Activated T-helper 1 cell treated with anti-CD3 and anti-CD28 coated beads, Interleukin-12 subunit alpha, Interleukin-12 subunit beta, Interleukin-2, Interleukin-4 antibody, amounts not matched to agents 30 ng/mL and 10 ng/mL and 1 ng/mL, durations not matched to agents 14 hours and 24 hours and 36 hours (primary cell): ENCODE measurements at places on chromosomes 5 and 9.

GRCh38 chr9:115867326-115867725 lies 286.3 kb upstream of the PAPPA start:
- H3K4me3 ChIP-seq = no peak overlapping the region
- no peaks in the 10 kb centered on the region for H3K4me1 ChIP-seq
- H3K36me3 ChIP-seq = no peaks in the 10 kb centered on the region
- H3K27me3 ChIP-seq = no peaks in the 10 kb centered on the region
- no peak overlapping the region for H3K27ac ChIP-seq
- DNase-seq = no peak

GRCh38 chr5:10678244-10678643 lies 82.8 kb downstream of the DAP start:
- no peaks in the 10 kb centered on the region for H3K4me1 ChIP-seq
- no peak overlapping the region for H3K27ac ChIP-seq
- no peaks in the 10 kb centered on the region for H3K27me3 ChIP-seq
- no peak for DNase-seq

- no peaks in the 10 kb centered on the region for H3K4me1 ChIP-seq
- DNase-seq = no peak
- H3K36me3 ChIP-seq = no peaks in the 10 kb centered on the region
- no peak overlapping the region for H3K27ac ChIP-seq
- H3K4me3 ChIP-seq = no peak overlapping the region
Measured at GRCh38 chr5:52269401-52269800, 518.3 kb upstream of the ITGA1 start.

- DNase-seq = peak; percentile 32
- H3K36me3 ChIP-seq = no peaks in the 10 kb centered on the region
- H3K27me3 ChIP-seq = peaks cover 3% of the 10 kb centered on the region
- H3K4me3 ChIP-seq = no peak overlapping the region
- no peaks in the 10 kb centered on the region for H3K4me1 ChIP-seq
Measured at GRCh38 chr9:100505564-100506159, 32.7 kb downstream of the TMEFF1 start.

DNA sequence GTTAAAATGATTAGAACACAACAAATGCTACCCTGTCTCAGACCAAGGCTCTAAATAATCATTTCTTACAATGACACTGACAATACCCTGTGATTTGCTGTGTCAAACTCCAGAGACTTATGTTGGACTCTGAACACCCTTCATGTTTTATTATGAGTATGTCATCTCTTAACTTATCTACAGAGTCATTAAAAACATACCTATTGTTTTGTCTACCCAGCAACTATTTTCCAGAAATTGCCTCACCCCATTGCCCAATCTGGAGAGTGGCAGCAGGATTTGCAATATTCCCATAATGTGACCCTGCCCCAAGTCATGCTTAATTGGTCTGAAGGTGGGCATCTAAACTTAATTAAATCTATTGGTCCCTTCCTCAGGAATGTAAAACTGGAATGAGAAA lies 23.0 kb upstream of the KIF2A start:
- H3K27me3 ChIP-seq = peaks cover 1% of the 10 kb centered on the region
- peaks cover 30% of the 10 kb centered on the region for H3K36me3 ChIP-seq
- H3K4me1 ChIP-seq = peaks cover 71% of the 10 kb centered on the region
- H3K4me3 ChIP-seq = no peak overlapping the region
- DNase-seq = no peak

- no peaks in the 10 kb centered on the region for H3K4me1 ChIP-seq
- H3K27ac ChIP-seq = no peak overlapping the region
- no peak for DNase-seq
- H3K36me3 ChIP-seq = no peaks in the 10 kb centered on the region
- H3K27me3 ChIP-seq = no peaks in the 10 kb centered on the region
Measured at GRCh38 chr5:110012145-110012544, 322.4 kb downstream of the MAN2A1 start.

DNA sequence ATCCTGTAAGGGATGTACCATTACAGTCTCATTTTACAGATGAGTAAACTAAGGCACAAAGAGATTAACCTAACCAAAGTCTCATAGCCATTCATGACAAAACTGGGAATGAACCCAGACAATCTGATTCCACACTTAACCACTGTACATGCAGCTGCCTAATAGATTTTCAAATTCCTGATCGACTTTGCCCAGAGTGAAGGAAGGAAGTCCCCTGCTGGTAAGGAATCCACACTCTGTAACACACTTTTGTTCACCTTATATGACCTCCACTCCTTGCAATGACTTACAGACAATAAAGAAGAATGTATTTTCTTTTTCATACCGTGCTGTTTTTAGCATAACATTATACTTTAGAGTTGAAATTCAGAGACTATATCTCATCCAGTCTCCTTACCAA lies 31.3 kb upstream of the PLPP6 start:
- DNase-seq = no peak
- H3K27me3 ChIP-seq = peaks cover 2% of the 10 kb centered on the region
- H3K4me1 ChIP-seq = no peaks in the 10 kb centered on the region
- no peak overlapping the region for H3K27ac ChIP-seq
- H3K4me3 ChIP-seq = no peak overlapping the region
- no peaks in the 10 kb centered on the region for H3K36me3 ChIP-seq

DNA sequence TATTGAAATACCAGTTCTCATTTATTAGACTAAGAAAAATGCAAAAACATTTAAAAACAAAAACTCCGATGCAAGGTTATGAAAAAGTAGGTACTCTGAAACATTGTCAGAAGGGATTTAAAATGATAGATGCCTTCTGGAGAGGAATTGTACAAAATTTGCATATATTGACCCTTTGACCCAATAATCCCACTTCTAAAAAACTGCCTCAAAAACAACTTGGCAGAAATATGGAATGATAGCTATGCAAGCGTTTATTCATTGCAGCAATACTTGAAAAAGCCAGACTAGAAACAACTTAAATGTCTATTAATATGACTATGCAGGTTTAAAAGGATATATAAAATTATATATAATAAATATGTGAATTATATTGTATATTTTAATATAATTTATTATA lies 118.4 kb downstream of the PLK2 start:
- H3K4me3 ChIP-seq = no peak overlapping the region
- no peaks in the 10 kb centered on the region for H3K36me3 ChIP-seq
- H3K27me3 ChIP-seq = no peaks in the 10 kb centered on the region

DNA sequence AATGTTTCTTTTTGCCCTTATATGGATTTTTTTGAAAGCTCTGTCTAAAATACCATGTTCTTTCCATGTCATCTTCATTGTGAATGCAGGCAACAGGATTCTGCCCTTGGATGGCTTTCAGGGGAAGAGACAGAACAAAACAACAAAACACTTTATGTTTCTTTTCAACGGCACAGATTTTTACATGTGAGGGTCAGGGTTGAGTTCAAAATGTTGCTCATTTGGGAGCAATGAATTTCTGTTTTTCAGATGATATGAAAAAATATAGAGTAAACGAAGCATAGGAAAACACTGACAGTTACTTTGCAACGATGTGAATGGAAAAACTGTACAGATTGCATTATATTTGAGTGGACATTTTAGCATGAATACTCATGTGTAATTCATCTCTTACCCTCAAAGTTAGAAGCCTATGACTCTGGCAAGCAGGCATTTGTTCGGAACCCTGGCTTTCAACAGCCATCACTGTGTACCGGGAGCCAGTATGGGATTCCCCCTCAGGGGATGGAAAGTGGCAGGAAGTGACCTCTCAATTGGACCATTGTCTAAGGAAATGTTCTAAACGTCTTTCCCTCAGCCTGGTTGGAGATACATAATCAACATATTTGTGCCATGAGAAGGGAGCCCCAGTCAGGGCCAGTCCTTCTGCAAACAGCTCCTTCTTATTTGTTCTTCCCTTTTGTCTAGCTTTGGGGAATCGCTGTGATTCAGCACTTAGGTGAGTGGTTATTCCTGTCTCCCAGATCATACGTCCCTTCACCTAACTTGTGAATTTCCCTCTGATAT lies 153.9 kb upstream of the MEF2C start:
- H3K27ac ChIP-seq = no peak overlapping the region
- H3K4me1 ChIP-seq = no peaks in the 10 kb centered on the region
- H3K36me3 ChIP-seq = no peaks in the 10 kb centered on the region
- no peaks in the 10 kb centered on the region for H3K27me3 ChIP-seq
- no peak for DNase-seq

DNA sequence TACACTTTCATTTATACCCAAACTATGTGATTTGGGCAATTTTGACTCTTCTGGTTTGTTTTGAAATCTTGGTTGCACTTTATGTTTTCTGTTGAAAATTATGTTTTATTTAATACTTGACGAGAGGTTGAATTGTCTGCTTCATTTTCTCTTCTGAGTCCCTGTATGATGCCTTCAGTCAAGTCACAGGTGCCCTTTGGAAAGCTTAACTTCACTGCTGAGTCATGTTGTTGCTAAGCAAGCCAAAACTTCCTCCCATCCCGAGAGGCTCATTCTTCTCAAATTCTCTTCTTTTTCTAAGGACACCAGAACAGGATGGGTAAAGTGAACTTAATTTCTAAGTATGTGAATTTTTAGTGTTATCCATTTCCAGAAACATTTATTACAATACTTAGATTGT lies 455.3 kb upstream of the PTGER4 start:
- peak overlapping the region; percentile 91 for H3K27ac ChIP-seq
- H3K36me3 ChIP-seq = peaks cover 9% of the 10 kb centered on the region
- H3K4me3 ChIP-seq = peak overlapping the region; percentile 66
- no peak for DNase-seq
- H3K4me1 ChIP-seq = peaks cover 67% of the 10 kb centered on the region
- no peaks in the 10 kb centered on the region for H3K27me3 ChIP-seq

DNA sequence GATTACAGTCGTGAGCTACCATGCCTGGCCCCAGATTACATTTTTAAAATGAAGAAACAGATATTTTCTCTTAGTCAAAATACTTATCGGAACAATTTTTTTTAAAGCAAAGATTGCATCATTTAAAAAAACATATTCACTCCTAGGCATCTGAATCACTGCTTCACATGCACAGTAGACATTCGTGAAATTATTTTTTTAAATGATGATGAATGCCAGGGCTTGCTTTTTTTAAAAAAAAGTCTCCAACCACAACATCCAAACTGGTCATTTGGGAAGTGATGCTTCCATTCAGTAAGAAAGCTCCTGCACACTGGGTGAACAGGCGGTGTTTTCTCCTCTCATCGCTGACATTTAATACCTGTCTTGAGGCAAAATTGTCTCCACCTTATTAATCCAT lies 223.0 kb upstream of the DMRT1 start:
- DNase-seq = no peak
- peaks cover 5% of the 10 kb centered on the region for H3K27me3 ChIP-seq
- peaks cover 6% of the 10 kb centered on the region for H3K4me1 ChIP-seq
- H3K27ac ChIP-seq = no peak overlapping the region

- no peak overlapping the region for H3K27ac ChIP-seq
- peaks cover 32% of the 10 kb centered on the region for H3K4me1 ChIP-seq
- no peaks in the 10 kb centered on the region for H3K27me3 ChIP-seq
- H3K36me3 ChIP-seq = no peaks in the 10 kb centered on the region
- DNase-seq = no peak
Measured at GRCh38 chr9:76652894-76653293, 111.3 kb upstream of the PCA3 start.

DNA sequence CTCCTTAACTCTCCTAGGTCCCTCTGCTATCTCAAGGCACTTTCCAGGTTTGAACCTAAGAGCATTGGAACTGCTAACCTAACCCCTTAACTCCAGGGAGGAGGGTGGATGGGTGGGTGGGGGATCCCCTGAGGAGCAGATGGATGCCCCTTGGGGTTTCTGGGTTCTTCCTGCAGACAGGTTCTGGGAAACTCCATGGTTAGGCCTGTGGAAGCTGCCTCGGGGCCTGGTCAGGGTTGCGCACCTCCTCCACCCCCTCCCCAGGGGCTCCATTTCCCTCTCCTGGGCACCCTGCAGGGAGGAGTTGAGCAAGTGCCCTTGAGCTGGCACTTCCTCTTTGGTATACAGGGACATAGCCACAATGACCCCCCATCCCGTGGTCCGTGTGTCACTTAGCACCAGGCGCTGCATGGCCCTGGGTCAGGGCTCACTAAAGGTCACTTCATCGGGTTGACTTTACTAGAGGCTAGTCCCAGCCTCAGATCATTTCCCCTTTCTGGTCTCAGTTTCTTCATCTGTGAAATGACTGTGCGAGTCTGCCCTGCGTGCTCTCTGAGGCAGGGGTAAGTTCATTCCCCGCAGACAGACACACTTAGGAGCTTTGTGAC lies 16.0 kb downstream of the CXXC5 start:
- H3K4me1 ChIP-seq = peaks cover 25% of the 10 kb centered on the region
- no peak overlapping the region for H3K27ac ChIP-seq
- DNase-seq = no peak
